ENCODE measurements at places on chromosomes 13 and 19. TPM values are rescaled to one million over a fixed set of nuclear protein-coding genes. Genes with fewer than 3 reads are reported as not detected.

- no peak for DNase-seq
Measured at GRCh38 chr13:44106266-44107152, 226.8 kb downstream of the LACC1 start.

DNA sequence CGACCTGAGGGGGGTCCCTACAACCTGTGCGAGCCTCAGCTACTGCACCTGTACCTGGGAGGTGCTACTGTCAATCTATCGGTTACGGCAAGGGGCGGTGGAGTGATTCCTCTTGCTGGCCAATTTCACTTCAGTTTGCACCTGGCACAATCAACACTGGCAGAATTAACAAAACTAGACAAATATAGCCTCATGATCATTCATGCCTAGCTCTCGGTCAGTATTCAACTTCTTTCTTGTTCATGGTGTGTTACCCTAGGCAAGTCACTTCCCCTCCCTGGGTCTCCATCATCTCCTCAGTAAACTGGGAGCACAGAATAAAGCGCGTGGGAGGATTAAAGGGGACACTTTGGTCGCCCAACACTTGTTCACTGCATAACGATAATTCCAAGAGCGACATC lies 618 bp downstream of the HAUS8 start:
- DNase-seq = no peak

- DNase-seq = no peak
Measured at GRCh38 chr19:49104229-49104864, 9.8 kb upstream of the LIN7B start.

- no peak for DNase-seq
Measured at GRCh38 chr19:40947114-40947513, 44.0 kb upstream of the CYP2B6 start.

GRCh38 chr13:61898207-61898606 lies 482.6 kb upstream of the PCDH20 start:
- no peak for DNase-seq

DNA sequence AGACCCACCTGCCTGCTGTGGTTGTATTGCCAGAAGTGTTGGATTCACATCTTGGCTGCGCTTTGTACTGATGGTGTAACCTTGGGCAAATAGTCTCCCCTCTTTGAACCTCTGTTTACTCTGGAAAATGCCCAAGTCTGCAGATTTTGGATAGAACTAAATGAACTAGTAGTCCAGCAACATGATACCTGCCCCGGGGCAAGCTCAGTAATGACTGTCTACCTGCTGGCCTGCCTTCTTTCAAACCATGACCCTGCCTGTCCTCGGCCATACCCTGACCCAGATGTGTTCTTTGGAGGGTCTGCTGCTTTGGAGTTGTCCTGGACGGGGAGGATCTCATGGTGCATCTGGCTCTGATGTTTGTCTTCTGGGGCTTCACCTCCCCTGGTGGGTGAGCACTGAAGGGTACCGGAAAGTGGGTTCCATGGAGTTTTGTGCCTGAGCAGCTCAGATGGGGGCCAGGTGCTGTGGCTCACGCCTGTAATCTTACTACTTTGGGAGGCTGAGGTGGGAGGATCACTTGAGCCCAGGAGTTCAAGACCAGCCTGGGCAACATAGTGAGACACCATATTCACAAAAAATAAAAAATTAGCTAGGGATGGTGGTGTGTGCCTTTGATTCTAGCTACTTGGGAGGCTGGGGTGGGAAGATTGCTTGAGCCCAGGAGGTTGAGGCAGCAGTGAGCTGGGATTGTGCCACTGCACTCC lies 59.5 kb downstream of the TNFRSF19 start:
- DNase-seq = no peak

DNA sequence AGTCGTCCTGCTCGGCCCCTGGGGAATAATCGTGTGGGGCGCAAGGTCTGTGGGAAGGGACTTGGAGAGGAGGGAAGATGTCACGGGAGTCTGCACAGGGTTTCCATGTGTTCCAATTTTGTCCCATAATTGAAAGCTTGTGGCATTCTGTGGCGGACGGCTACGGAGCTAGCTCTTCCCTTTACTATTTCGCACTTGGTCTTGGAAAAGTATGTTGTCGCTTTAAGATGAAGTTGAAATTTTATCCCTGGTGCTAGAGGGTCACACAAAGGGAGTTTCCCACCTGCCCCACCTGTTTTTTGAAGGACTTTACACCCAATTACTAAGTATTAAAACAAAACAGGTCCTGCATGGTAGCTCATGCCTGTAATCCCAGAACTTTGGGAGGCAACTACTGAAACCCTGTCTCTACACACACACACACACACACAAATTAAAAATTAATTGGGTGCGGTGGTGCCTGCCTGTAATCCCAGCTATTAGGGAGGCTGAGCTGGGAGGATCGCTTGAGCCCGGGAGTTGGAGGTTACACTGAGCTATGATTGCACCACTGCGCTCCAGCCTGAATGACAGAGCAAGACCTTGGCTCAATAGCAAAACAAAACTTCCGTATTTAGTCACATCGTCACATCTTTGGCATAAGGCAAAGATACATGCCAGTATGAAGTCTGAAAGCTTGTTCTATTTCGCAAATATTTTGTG lies 967 bp upstream of the TPT1 start:
- DNase-seq = peak; percentile 52

Gene VAV1
- total RNA-seq = 0.12 TPM

Gene CLC
- total RNA-seq = not detected

- peak; percentile 54 for DNase-seq
Measured at GRCh38 chr19:35090506-35091214, 25.0 kb upstream of the FXYD3 start.

DNA sequence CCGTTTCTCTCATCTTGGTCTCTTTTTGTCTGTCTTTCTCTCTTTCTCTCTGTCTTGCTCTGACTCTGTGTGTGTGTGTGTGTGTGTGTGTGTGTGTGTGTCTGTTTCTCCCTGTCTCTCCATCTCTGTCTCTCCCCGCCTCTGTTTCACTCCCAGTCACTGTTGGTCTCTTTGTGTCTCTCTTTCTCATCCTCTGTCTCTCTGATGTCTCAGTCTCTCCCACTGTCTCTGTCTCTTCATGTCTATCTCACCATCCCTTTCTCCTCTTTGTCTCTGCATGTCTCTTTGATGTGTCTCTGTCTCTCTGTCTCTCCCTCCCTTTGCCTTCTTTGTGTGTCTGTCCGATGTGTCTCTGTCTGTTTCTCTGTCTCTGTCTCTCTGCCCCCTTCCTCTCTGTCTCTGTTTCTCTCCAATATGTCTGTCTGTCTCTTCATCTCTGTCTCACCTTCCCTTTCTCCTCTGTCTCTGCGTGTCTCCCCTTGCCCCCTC lies 2.5 kb downstream of the NFIC start:
- DNase-seq = peak; percentile 35

Gene OR7D2
- not detected for total RNA-seq

Gene LATS2
- 4.4 TPM for total RNA-seq

DNA sequence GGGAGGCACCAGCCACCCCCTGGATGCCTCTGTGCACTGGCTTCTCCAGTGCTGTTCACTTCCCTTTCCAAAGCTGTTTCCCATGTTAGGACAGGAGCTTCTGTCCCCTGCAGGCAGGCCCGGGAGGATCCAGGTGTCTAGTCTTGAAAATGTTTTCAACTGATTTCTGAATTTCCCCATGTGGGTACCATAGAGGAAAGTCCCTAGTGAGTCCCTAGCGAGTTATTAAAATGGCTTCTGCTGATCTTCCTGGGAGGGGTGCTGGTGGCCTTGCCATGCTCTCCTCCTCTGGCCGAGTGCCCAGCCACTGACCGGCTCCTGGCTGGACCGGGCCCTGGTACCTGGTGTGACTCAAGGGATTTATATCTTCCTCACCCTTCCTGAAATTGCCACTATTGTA lies 5.2 kb upstream of the ANKRD10 start:
- DNase-seq = no peak

Gene TBXA2R
- total RNA-seq = 4.3 TPM

GRCh38 chr13:66069570-66069969 lies 1160.6 kb downstream of the PCDH9 start:
- DNase-seq = no peak

DNA sequence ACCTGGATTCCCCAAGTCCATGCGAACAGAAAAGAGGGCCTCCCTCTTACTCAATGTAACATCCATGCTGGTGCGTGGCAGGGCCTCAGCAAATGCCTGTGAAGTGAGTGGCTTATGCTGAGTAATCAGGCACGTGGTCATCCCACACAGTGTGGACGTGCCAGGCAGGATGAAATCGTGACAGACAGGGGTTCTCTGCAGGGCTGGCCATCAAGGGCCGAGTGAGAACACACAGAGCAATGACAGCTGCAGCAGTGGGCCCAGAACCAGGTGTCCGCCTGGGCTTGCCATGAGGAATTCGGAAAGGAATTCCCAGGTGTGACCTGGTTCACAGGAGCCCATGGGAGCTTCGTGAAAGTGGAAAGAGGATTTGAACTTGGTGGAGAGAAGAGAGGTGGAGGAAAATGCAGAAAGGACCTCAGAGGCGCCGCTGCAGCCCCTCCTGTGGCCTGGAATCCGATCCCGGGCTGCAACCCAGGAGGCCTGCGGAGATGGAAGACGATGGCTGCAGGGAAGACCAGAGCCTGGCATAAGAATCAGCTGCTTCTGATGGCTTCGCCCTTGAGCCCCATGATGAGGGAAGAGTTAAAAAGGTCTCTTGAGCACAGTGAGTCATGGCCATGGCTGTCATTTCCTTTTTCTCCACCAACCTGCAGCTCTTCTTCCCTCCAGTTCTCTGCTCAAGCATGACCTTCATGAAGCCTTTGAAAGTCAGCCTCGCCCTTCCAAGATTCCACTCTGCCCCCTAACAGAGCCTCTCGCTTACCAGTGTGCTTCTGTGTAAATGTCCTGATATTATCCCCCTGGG lies 34.6 kb upstream of the SOX1 start:
- peak; percentile 37 for DNase-seq

- DNase-seq = peak; percentile 16
Measured at GRCh38 chr19:49570997-49571676, 9.2 kb downstream of the NOSIP start.

- peak; percentile 56 for DNase-seq
Measured at GRCh38 chr13:34070006-34070405, 252.1 kb downstream of the RFC3 start.

Gene OR4F17
- total RNA-seq = not detected

DNA sequence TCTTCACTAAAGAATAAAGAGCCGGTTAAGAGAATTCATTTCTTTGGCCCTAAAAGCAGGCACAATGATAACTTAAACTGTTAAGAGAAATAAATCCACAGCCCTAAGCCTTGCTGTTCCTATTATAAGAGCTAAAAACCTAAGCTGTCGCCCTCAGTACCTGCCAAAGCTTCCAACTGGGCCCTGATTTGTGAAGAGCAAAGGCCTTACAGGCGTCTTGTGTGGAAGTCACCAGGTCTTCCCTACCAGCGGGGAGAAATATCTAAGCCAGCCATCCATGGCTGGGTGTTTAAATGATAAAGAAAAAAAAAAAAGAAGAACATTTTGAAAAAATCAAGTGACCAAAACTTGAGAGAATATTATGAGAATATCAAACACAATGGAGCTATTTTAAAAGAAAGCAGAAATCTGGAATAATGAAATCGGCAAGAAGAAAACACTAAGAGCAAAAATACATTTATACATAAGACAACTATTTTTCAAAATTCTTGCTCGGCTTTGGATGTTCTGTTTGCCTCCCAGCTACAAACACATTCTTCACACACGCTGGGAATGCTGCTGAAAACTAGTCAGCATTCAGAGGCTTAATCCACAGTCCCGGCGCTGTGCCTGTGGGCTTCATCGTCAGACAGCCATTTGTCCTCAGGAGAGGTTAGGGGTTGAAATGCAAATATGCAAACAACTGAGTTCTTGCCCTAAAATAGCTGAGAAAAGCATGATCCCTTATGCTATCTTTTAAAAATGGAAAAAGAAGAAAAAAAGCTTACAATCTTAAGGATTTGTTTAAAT lies 89.8 kb upstream of the LSM14A start:
- no peak for DNase-seq

Gene ATP4A
- not detected for total RNA-seq

Gene FARP1
- 10.0 TPM for total RNA-seq

- no peak for DNase-seq
Measured at GRCh38 chr19:58578012-58578925, 5.1 kb upstream of the MZF1 start.

Gene POMP
- total RNA-seq = 172 TPM

Gene NEK5
- total RNA-seq = not detected

GRCh38 chr13:111115061-111115964 lies at the start of gene ARHGEF7:
ARHGEF7 (plus strand) TSS chr13:111115310; CDS start chr13:111115527, 217 bp downstream.
- DNase-seq = no peak

DNA sequence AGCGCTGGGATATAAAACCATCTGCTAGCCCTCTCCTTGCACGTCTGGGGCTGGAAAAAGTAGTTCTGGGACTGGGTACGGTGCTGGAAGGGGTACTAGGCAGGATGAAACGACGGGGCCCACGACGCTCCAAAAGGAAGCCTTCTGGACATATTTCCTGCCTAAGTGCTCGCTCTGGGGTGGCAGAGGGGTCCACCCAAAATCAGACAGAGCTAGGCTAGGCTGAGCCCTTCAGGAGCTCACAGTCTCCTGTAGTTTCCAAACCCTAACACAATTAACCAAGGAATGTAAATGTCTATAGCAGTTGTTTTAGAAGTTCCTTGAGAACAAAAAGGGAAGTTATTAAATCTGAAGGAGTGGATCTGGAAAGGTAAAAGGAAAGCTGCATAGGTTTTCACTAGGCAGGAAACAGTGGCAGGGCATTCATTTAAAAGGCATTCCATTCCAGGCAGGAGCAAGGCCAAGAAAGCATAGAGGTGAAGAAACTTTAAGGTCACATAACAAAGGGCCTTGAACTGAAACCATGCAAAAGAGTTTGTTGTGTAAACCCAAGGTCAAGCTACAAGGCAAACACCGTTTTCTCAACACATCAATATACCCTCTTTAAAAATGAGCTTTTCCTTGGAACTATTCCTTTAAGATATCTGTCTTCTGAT lies 634 bp upstream of the DIAPH3 start:
- no peak for DNase-seq

DNA sequence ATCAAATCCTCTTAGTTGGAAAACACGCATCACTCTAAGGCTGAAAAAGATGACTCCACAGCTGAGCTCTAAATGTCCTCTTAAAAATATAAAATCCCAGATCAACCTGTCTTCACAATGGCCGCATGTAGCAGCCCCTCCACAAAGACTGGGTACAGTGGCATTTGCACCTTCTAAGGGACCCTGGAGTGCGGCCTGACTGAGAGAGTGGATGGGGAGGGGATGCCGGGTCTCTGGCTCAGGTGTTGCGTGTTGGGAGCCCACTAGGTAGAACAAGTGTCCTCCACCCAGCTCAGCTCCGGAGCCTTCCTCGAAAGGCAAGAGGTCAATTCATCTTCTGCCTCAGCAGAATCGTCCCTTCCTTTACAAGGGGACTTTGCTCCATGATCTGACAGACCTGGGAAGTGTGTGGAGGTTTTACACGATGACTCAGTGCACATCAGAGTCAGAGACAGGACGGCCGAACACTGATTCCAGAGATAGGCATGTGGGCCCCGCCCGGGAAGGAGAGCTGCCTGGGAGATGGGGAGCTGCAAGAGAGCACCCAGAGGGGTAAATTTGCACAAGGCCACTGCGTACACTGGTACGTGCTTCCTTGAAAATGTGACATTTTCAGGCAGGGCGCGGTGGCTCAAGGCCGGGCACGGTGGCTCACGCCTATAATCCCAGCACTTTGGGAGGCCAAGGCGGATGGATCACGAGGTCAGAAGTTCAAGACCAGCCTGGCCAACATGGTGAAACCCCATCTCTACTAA lies 23.5 kb upstream of the SLC15A1 start:
- DNase-seq = peak; percentile 84

GRCh38 chr19:29855741-29856500 lies 44.1 kb downstream of the CCNE1 start:
- DNase-seq = no peak

GRCh38 chr13:41751277-41751676 lies 209.6 kb downstream of the VWA8 start:
- DNase-seq = no peak

Gene CD33
- total RNA-seq = 2.4 TPM

Measured in RPMI7951 (cell line).